ENCODE measurements at places on chromosomes 7 and 10.

GRCh38 chr10:3425716-3426115 lies 253.1 kb upstream of the PITRM1 start:
- no peak for DNase-seq

DNA sequence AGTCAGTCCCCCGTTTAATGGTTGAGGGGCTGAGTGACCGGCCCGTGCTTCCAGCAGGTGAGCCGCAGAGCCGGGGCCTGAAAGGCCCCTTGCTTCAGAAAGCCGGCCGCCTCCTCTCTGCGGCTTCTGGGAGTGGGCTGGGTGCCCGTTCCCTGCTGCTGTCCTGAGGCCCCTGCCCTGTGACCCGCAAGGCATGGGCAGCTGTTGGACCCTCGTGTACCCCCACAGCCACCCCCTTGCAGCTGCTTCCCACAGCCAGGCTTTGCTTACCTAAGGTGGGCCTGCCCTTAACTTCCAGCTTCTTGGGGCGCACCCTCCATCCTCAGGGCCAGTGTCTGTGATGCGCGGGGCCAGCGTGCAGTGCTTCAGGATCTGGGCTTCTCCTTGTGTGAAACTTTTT lies 26.6 kb downstream of the PFKFB3 start:
- no peak for DNase-seq

GRCh38 chr7:31853380-31853779 lies 166.4 kb downstream of the PPP1R17 start:
- no peak for DNase-seq

- no peak for DNase-seq
These were observed 89.2 kb upstream of the MKLN1 start for GRCh38 chr7:131238347-131238931.

DNA sequence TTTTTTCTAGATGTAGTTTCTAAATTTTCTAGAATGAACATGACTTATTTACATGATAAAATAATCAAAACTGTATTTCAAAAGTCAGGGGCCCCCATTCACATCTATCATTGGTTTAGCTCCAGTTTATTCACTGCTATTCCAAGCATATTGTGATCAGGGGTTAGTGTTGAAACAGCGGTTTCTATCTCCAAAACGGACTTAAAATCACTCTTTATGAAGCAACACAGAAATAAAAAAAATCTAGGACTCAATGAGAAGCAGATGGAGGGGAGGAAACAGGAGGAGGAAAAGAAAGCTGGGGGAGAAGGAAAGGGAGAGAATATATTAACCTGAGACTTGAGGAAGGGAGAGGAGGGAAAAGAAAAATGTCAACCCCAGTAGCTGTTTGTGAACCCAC lies 14.8 kb upstream of the CH25H start:
- DNase-seq, result no peak

DNA sequence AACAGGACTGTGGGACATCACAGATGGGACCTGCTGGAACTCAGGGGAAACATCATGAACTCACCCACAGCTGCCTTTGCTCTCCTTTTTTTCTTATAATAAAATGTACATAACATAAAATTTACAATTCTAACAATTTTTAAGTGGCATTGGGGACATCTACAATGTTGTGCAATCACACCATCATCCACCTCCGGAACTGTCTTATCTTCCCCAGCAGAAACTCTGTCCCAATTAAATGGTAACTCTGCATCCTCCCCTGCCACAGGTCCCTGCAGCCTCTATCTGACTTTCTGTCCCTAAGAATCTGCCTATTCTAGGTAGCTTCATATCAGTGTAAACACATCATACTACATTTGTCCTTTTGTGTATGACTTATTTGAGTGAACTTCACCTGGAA lies 19.4 kb upstream of the TMEM72 start:
- DNase-seq, result no peak

GRCh38 chr7:39633563-39634477 lies 10.4 kb downstream of the RALA start:
- no peak for DNase-seq

DNA sequence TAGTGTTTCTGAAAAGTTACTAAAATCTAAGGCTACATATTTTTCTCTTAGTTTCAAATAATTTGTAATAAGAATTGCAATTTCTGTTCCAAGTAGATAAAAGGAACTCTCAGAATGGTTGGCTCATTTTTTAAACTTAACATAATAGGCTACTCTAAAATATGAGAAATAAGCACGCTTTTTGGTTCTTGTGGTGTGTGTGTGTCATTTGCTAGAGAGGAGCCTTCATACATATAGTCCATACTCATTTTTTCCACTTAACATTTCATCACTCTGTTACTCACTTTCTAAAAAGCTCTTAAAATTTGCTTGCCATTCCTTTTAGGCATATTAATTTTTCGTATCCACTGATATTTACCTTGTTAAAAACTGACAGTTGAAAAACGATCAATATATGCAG lies 74.0 kb upstream of the VWDE start:
- no peak for DNase-seq

- no peak for DNase-seq
These were observed 16.3 kb upstream of the ZMIZ1 start for GRCh38 chr10:79052291-79053080.
